ENCODE measurements at places on chromosomes 7 and 10. TPM values are rescaled to one million over a fixed set of nuclear protein-coding genes. Genes with fewer than 3 reads are reported as not detected.

The TCAF2 gene
- total RNA-seq: 0.87 TPM

The ATOH7 gene
- not detected for total RNA-seq

The LOXL4 gene
- total RNA-seq: 39.6 TPM

The ANKRD2 gene
- total RNA-seq: not detected

The EIF3B gene
- 150 TPM for total RNA-seq

The GNGT1 gene
- not detected for total RNA-seq

The SPOCK2 gene
- total RNA-seq: 5.8 TPM

The STAG3 gene
- 0.45 TPM for total RNA-seq

The PNLIP gene
- total RNA-seq: 1.5 TPM

Data from mesenteric fat pad (tissue), 1 donor.